ENCODE measurements at places on chromosomes 12 and 14.

DNA sequence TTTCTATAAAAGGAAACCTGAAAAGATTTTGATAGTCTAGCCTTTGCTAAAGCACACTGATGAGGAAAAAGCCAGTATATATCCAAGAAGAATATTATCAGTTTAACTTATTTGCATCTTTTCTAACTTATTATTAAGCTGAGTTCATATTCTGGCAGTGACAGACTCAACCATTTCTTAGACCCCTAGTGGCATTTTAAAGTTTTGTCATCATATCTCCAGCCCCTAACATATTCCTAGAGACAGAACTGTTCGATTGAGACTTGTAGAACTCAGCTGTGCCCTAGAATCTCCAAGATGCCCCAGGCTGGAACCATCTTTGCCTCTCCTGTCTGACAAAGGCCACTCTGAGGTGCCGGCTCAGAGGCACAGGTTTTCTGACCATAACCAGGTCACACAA is 365.6 kb downstream of the NELL2 start:
- DNase-seq, result no peak

DNA sequence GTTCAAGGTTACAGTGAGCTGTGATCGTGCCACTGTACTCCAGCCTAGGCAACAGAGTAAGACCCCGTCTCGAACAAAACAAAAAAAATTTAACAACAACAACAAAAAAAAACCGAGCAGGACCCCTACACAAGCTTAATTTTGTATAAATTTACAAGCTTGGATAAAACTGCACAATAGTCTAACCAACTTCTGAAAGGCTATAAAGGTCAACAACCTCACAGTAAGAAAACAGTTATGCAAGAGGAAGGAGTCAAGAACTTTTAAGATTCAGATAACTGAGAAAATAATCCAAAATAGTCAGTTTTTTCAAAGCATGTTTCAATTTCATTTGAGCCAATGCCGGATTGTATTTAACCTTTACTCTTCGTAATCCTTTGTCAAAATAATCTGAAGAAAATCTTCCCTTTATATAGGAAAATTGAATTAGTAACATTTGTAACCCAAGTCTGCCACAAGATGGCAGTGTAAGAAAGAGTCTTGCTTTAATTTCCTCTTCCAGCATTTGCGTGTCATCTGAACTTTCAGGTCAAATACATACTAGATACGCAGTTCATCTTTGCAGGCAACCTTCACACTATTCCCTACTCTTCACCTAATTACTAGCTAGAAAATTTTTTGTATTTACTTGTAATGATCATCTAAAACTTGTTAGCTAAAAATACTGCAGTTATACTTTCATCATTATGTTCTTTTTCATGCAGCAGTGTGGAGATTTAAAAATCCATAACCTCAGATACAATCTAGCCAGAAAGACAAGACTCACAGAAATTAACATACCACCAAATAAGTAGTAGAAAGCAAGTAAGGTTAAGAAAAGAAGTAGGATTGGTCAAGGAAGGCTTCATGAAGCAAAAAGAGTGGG is 5.8 kb downstream of the CCNB1IP1 start:
- peak; percentile 82 for DNase-seq

GRCh38 chr12:56212361-56212760 is 9.4 kb downstream of the RNF41 start:
- DNase-seq, result no peak

DNA sequence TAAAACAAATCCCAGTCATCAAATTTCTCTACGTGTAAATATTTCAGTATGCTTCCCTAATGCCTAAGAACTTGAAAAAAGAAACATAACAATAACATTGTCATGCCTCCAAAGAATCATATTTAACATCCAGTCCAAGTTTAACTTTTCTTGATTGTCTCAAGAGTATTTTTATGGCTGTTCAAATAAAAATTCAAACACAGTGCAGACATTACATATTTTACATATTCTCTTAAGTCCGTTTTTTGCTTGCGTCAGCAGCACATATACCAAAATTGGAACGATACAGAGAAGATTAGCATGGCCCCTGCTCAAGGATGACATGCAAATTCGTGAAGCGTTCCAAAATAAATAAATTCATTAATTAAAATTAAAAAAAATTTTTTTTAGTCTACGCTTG is 23.3 kb upstream of the EEA1 start:
- DNase-seq, result peak; percentile 78

GRCh38 chr12:49555631-49556390 is 12.1 kb downstream of the MCRS1 start:
- DNase-seq, result no peak

DNA sequence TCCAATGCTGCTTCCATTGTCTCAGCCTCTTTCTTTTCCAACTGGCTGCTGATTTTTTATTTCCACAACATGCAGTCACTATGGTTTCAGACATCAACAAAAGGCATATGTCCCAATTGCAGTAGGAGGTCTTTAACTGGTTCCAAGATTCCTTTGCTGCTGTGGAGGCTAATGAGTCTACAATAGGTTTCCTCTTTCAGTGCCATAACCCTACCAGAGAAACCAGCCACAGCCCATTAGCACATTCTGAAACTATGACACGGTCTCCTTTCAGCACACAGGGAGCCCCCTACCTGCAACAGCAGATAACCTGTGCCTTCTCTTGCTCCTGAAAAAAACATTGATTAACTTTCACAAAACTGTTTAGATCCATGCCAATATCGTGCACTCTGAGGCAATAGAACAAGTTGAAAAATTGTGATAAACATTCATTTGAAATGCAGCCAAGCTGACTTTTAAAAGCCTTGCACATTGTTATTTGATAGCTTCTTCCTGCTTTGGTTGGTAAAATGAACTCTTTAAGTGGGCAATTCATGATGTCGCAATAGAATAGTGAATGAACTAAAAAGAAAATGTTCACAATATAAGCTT is 32.4 kb downstream of the PLEKHG7 start:
- DNase-seq, result peak; percentile 93

DNA sequence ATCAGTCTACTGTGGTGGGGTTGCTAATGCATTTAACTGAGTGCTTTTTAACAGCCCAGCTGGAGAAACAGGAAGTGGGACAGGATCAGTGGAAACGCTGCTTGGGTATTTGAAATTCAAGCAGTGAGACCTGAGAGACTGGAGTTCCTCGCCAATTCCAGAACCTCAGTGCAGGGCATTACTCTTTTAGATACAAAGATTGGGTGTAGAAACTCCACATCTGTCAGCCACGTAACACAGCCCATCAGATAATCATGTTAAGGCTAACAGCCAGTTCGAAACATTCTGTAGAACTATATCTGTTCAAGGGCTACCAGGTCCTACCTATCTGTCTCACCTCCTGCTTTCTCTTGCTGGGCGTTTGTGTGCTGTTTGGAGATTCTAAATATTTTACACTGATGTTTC is 45.5 kb downstream of the RAD52 start:
- DNase-seq, result peak; percentile 24

DNA sequence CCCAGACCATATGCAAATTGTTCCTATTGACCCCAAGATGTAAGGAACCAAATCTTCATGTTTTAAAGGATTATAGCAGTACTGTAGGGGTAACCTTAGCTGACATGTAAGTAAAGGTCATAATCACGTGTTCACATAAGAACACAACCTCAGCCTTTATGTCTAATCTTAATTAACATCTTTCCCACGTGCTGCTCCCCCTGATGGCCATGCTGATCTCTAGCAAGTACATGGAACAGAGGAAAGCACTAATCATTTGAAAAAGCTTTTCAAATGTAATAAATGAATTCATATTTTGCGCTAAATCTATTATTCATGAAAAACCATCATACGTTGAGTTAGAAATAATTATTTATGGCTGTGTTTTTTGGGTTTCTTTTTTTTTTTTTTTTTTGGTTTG is 30.5 kb upstream of the ITPR2 start:
- DNase-seq, result no peak

DNA sequence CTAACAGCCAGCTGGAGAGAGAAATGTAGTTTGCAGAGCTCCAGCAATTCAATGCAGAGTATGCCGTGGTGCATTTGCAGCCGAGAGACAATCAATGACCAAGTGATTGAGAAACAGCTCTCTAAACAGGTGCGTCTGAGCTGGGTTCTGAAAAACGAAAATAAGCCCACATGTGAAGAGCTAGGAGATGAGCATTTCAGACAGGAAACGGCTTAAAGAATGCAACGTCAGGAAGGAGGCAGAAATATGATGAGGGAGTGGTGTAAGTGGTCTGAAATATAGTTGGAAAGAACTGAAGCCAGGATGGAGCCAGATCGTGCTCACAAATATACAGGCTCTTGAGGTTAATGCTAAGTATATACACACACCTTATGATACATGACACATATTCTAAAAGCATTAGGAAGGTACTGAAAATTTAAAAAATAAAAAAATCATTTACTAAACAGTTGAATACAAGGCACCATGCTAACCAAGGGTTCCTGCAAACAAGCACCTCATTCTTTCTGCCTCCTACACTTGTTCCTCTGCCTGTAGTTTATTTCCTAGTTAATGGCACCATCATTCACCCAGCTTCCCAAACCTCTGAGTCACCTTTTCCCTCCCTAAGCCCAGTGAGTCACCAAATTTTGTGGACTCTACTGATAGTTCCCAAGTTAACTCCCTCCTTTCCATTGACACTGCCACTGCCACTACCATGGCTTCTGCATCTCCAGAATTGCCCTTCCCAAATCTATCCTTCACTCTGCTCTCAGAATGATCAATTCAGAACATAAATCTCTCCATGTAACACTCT is 2.3 kb upstream of the GARIN2 start:
- DNase-seq, result peak; percentile 19

- no peak for DNase-seq
Observed at GRCh38 chr14:101357038-101357437, 204.3 kb upstream of the DIO3 start.

- DNase-seq, result no peak
Observed at GRCh38 chr14:20820063-20820904, 17.6 kb upstream of the RNASE1 start.

- DNase-seq, result no peak
Observed at GRCh38 chr14:64422756-64423155, 34.6 kb downstream of the MTHFD1 start.

GRCh38 chr12:94261786-94262185 is 113.4 kb downstream of the PLXNC1 start:
- DNase-seq, result peak; percentile 63

DNA sequence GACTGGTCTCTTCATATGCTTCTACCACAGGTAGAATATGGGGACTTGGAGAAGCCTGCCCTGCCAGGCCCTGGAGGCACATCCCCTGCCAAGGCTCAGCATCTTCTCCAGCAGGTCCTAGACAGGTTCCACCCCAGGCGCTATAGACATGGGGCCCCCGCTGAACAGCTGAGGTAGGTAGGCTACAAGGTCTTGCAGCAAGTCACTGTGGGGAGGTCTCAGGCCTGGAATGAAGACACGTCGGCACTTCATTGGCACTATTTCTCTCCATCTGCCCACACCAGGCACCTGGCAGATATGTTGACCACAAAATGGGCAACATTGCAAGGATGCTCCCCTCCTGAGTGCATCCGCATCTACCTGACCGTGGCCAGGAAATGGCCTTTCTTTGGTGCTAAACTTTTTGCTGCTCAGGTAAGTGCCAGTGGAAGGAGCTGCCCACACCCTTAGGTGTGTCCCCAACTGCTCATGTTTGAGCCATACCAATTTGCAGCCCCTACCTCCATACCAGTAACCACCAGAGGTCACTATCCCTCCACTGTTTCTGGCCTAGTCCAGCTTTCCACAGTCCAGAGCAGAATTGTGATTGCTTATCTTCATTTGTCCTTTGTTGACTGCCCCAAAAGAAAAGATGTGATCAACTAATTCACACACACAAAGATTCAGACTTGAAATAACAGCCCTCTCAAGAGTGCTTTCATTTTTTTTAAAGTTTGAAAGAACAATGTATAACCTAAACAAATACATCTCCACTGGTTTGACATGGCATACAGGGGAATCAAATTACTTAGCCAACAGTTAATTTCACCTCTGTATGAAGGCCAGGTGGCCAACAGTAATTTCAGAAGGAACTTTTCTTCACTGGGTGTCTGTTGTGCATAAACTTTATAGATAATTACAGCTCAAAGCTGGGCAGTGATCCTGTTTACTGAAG is 16.1 kb downstream of the PIGH start:
- peak; percentile 53 for DNase-seq

GRCh38 chr14:100396266-100396795 is 73.2 kb downstream of the SLC25A47 start:
- no peak for DNase-seq

- peak; percentile 67 for DNase-seq
Observed at GRCh38 chr14:85273099-85273677, 256.8 kb upstream of the FLRT2 start.

DNA sequence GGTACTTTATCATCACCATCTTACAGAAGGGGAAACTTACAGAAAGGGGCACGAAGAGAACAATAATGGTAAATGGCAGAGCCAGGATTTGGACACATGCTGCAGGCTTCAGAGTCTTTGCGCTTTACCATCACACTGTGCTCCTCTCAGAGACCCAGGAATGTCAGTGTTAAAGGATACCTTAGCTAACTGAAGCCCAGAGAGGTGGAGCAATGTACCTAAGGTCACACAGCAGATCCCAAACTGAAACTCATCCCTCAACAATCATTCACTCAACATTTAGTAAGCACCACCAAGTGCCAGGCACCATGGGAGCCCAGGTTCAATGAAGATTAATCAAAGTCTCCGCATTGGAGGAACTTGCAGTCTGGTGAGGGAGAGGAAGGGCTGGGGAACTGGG is 8.0 kb upstream of the KRT78 start:
- DNase-seq, result no peak

DNA sequence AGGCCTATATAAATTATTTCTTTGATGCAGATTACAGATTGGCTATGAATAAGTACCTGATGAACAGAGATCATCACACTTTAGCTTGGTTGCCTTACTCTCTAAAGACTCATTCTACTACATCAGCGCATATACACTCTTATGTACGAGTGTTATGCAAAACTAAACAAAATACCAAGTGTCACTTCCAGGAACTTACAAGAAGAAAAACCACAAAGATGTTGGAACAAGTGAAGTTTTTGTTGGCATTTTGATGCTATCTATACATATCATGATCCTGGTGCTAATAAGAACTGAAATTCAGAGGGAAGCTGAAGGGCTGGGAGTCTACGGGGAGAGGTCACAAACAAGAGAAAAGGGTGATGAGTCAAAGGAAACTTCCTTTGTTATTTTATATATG is 47.9 kb upstream of the CERS5 start:
- DNase-seq, result no peak

DNA sequence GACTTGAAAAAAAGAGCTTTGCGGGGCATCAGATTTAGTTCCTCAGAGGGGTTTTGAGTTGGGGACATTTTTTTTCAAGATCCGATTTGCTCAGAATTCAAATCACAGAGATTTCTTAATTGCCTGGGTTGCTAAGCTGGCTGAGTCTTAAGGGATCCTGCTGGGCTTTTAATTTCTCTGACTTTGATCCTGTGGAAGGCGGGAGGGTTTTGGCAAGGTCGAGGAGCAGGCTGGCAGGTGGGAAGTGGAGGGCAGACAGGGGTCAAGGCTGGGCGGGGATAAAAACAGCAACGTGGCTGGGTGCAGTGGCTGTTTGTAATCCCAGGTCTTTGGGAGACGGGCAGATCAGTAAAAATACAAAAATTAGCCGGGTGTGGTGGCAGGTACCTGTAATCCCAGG is 33.5 kb upstream of the CCDC63 start:
- no peak for DNase-seq

DNA sequence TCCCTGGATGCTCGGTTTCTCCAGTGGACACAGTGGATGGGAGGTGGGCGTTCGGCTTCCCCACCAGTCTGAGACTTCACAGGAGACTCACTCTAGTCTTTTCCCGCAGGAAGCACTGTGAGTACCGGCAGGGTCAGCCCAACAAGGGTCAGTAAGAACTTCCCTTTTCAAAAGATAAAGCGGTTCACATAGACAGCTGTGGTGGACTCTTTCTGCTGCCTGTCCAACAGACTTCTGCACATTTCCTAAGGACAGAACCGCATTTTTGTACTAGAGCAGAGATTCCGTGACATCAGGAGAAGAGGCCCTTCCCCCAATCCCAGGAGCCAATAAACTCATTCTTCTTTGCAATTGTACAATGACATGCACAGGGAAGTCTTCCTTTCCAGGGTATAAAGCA is 10.4 kb downstream of the LTBR start:
- DNase-seq, result peak; percentile 52
